Activated CD4-positive, CD25-positive, alpha-beta regulatory T cell treated with anti-CD3 and anti-CD28 coated beads, Interleukin-2, amount 50 U/mL, for 16 hours (primary cell): ENCODE measurements at places on chromosomes 4 and X.

DNA sequence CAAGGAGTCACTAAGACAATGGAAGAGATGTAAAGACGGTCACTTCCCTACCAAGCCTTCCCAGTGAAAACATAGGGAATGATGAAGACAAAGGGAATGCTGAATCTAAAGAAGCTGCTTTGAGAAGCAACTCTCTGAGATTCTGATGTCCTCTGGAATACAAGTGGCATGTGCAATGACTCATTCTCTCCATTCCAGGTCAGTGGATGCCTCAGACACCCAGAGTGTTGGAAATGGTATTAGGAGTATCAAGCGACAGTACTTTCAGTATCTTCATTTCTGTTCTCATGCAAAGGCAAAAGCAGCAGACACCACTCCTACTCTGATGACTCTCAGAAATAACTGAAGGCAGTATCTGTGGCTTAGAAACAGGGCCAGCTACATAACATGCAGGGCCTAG lies 102.6 kb downstream of the FSTL5 start:
- no peak for DNase-seq

GRCh38 chrX:53321230-53321942 lies 40.0 kb upstream of the IQSEC2 start:
- no peak for DNase-seq

DNA sequence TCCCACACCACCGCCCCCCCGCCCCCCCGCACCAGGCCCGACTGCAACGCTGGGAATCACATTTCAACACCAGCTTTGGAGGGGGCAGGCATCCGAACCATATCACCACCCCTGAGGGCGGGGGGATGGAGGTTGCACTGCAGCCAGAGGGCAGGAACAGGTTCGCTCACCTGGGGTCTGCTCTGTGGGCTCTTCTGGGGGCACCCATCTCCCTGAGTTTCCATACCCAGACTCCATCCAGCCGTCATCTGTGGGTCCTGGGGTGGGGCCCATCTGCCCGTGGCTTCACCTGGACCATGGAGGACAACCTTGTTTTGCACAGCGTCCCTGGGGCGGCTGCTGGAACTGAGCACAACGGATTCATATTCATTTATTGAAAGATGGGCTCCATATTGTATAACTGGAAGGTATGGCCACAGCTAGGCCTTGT lies 6.9 kb downstream of the PSAPL1 start:
- DNase-seq: no peak

DNA sequence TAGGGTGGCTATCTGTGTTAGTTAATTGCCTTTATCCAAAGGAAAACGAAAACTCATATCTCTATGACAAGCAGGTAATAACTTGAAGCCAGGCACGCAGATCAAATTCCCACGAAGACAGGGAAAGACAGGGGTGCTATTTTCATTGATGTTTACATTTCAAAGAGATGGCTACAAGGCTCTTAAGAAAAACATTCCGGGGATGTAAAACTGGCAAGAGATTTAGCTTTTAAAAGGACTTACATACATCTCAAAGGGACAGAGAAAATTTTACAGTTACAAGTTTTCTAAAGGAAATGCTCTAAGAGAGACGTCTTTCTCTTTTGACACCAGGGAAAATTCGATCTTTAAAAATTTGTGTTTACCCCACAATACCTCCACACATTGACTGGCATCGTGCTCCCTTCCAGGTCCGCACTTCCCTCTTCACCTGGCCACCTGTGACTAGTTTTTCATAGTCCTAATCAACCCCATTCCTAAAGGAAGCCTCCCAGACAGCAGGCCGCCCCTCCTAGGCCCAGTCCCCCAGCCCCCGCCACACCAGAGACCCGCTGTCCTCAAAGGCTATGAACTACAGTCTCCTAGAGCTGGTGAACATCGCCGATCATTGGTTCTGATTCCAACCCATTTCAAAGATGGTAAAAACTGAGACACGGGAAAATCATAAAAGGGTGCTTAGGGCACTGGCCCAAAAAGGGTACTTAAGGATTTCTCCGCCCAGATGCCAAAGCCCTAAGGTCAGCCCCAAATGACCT lies 649 bp upstream of the ARAF start:
- no peak for DNase-seq

DNA sequence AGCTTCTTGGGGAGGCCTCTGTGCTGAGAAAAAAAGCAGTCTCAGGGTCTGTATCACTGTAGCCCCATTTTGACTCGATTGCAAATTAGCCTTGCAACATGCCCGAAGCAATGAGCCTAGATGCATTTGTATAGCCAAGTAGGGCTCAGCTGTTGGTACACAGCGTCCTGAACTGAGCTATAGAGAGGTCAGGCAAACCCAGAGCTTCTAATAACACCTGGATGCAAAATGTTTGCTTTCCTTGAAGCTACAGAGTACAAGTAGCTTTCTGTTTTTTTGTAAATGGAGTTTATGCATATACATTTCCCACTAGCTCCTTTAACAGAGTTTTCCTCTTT lies 87.8 kb downstream of the PLAC1 start:
- no peak for DNase-seq
